CD4-positive, alpha-beta memory T cell (primary cell): ENCODE measurements at places on chromosomes 11 and 22.

DNA sequence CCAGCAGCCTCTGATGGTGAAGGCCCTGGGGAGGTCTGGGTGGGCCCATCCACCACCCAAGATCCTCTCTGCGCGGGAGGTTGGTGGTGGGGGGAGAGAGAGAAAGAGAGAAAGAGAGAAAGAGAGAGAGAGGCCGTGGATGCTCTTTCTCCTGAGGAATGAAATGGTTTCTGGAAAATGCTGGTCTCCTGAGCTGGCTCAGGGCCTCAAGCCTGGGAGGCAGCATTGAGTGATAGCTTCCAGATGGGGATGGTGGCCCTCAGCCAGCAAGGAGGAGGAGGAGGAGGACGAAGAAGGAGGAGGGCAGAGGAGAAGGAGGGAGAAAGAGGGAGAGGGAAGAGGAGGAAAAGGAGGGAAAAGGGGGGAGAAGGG is 4.6 kb downstream of the TSPAN32 start:
- no peak for DNase-seq

GRCh38 chr11:64253481-64253880 is 2.2 kb downstream of the PLCB3 start:
- DNase-seq: no peak

- DNase-seq: no peak
Measured at GRCh38 chr11:5154657-5155056, at the start of gene OR52A1. TSS of gene OR52A1 (minus strand) at chr11:5154757. CDS start at chr11:5152369, 2,388 bp downstream.

- DNase-seq: no peak
Measured at GRCh38 chr11:110196241-110196754, 100.1 kb downstream of the RDX start.

- no peak for DNase-seq
Measured at GRCh38 chr11:22479208-22479607, 141.0 kb downstream of the SLC17A6 start.

GRCh38 chr22:50146439-50147238 is 23.9 kb upstream of the PANX2 start:
- no peak for DNase-seq

GRCh38 chr11:87589082-87589481 is 551.3 kb downstream of the TMEM135 start:
- DNase-seq: no peak

- no peak for DNase-seq
Measured at GRCh38 chr11:33919645-33920044, 27.8 kb upstream of the LMO2 start.

DNA sequence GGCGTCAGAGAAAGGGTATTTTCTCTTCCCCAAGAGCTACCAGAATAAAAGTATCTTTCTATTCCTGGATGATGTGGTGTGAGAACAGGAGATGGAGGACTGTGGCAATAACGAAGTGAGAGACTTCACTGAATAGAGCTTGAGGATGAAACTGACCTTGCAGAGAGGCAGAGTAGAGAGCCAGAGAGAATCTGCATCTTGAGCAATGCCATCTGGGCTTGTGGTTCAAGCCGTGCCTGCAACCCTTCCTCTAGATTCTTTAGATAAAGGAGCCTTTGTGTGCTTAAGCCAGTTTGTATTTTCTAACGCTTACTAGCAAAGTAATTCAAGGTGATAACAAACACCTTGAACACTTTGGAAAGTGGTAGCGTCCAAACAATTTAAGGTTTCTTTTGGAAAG is 2.2 kb downstream of the ME3 start:
- DNase-seq: no peak

GRCh38 chr22:37747080-37747714 is 50.3 kb downstream of the TRIOBP start:
- no peak for DNase-seq

GRCh38 chr22:20664594-20664959 is 109.3 kb upstream of the SERPIND1 start:
- no peak for DNase-seq

DNA sequence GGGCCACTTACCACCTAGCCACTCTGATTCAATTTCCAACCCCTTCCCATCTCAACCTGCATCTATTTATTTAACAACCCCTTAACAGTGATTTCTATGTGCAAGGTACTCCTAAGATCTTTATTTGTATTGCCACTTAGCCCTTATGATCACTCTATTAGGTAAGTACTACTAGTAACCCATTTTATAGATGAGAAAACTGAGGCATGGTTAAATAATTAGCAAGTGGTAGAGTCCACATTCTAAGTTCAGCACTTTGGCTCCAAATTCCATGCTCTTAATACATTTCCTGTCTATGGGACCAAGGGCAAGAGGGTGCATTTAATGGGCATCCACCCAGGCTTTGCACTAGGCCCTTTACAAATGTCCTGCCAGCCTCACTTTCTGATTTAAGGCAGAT is 38.1 kb upstream of the CSNK2A3 start:
- no peak for DNase-seq

DNA sequence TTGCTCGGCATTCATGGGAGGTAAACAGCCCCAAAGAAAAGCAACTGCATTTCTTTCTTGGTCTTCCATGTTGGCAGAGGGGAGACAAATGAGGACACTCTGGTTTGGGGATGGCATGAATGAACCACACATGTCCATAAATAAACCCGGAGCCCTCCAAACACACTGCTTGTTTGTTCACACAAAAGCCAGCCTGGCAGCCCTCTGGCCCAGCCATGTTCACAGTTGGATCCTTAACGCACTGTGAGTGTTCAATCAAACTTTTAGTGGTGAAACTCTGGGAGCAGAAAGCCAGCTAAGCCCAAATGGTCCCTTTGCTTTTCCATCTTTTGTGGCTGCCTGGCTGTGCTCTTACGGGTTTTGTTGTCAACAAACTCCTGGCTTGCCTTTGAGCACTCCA is 336.8 kb downstream of the CADM1 start:
- no peak for DNase-seq

DNA sequence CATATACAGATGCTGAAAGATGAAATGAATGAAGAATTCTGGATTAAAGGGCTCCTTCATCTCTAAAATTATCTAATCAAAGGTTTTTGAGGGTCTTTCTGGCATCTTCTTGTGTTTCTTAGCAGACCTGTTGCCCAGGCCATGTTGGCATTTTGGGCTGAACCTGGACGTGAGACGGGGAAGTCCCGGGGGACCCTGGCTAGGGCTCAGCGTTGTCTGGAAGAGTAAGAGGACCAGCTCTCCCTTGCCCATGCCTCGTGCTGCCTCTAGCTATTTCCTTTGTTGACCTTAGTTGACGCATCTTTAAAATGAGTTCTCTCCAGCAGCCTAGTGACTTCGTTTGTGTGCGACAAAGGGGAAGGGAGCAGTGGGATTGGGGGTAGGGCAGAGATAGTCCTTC is 152.2 kb downstream of the ST3GAL4 start:
- no peak for DNase-seq

- no peak for DNase-seq
Measured at GRCh38 chr22:21593406-21594232, 26.1 kb downstream of the UBE2L3 start.

DNA sequence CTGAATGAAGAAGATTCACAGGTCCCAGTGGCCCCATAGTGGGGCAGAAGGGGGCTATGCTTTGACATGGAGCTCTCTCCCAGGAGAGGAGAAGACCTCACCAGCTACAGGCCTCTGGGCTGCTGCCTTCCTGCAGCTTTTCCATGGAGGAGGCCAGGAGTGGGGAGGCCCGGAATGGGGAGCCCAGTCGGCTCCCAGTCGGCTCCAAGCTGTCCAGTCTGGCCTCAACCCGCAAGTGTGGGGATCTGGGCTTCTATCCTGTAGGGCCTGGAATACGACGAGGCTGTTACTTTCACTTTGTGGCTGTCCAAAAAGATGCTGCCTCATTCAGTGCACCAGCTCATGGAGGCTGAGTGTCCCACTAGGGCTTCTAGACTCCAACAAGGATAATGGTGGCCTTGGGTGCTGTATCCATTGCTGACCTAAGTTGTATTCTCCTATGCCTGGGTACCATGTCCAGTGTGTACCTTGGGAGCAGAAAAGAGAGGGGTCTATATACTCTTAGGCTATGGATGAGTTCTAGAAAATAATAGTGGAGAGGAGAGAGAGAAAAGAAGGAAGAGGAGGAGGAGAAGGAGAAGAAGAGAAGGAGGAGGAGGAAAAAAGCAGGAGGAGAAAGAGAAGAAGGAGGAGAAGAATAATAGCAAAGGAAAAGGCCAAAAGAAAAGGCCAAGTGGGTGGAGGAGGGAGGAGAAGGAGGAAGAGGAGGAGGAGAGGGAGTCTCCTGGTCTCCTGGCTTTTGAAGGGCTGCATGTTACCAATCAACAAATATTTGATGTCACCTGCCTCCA is 1.1 kb downstream of the MYO18B start:
- DNase-seq: no peak

DNA sequence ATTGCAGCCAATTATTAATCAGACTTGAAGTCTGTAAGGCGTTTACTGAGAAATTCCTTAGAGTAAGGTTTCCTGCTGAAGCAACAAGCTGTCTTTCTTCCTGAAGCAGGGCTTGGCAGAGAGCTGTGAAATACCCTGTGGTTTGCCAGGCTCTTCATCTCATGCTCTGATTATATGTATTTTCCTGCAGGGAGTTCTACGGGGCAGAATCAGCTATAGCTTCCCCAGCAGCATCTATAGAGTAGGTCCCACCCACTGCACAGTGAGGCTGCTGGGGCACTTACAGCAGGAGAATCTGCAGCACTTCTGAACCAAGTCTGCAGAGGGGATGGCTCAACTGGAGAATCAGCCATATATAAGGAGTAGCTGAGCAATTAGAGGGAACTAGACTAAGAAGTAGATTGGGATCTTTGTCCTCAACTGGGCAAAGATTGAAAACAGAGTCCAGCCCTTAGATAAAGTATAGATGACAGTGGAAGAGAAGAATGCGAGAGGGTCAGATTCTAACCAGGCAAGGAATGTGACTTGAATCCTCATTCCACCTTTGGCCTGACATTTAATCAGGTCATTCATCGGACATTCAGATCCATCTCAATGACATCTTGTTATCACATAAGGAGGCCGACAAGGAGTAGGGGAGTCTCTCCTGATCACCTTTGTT is 37.6 kb downstream of the CNTF start:
- DNase-seq: no peak

GRCh38 chr11:3950996-3951660 is 95.7 kb downstream of the STIM1 start:
- DNase-seq: no peak

GRCh38 chr11:123543797-123544196 is 110.6 kb downstream of the SCN3B start:
- DNase-seq: no peak

DNA sequence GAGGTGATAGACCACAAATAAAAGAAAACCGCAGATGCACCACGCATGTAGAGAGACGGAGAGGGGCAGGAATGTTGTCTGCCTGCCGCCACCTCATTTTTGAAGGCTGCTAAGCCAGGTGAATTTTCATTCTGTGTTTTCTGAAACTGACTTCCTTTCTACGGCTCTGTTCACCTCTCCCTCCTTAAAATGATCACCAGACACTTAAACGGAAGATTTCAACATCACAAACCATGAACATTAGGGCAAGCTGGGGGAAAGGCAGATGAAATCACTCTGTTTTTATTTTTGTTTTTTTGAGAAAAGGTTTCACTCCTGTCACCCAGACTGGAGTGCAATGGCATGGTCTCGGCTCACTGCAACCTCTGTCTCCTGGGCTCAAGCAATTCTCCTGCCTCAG is 232.4 kb downstream of the MIAT start:
- DNase-seq: no peak

- DNase-seq: no peak
Measured at GRCh38 chr11:132464003-132464342, 1068.3 kb downstream of the OPCML start.

GRCh38 chr11:16862726-16863125 is 124.3 kb downstream of the C11orf58 start:
- no peak for DNase-seq

DNA sequence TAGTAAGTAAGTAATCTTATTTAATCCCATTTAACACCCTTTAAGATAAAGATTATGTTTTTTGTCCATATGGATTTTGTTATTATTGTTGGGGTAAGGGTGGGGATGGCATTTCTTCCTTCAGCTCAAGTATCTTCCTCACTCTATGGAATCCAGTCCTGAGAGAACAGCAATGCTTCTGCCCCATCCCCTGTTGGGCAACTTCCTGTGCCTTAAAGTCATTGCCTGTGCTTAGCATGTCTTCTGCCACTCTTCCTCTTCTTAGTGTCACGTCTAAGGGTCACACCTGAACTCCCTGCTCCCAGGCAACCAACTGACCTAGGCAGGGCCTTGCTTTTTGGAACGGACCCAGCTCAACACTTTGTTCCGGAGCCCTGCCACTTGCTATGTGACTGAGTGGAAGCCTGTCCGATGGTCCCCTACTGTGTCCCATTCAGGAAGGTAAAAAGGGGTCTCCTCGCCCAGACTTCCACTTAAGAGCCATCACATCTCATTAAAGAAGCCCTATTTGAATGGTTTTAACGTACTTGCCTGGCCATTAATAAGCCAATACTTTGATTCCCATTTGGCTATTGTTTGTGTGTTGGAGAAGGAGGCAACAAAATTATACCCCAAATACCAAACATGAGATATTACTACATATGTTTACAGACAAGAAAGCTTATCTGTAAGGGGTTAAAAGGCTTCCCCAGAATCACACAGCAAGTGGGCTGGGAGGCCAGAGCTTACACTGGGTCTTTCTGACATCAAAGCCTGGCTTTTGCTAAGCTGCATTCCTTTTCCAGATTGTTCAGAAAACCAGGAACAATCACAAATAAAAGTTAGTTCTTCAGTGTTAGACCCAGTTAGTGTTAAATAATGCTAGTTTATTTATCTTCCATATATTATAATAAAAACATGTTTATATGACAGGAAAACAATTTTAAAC is 59.2 kb downstream of the RAB38 start:
- no peak for DNase-seq

GRCh38 chr11:119728211-119728626 is 781 bp downstream of the NECTIN1 start:
- DNase-seq: peak; percentile 17

DNA sequence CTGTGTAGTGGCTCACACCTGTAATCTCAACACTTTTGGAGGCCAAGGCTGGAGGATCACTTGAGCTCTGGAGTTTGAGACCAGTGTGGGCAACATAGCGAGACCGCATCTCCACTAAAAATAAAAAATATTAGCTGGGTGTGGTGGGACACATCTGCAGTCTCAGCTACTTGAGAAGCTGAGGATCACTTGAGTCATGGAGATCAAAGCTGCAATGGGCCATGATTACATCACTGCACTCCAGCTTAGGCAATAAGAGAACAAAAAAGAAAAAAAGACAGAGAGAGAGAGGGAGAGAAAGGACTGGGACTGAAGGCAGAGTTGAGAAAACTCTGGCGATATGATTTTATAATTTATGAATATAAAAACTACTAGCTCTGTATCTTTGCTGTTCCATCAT is 473.1 kb downstream of the LRRC4C start:
- no peak for DNase-seq
